ENCODE measurements at places on chromosomes 13 and 19. TPM values are rescaled to one million over a fixed set of nuclear protein-coding genes. Genes with fewer than 3 reads are reported as not detected.
A peak's percentile ranks its signal among the peaks of the same experiment; 100 is the strongest.

The UFM1 gene
- polyA plus RNA-seq = 50.4 TPM

GRCh38 chr19:3065675-3066357 is 3.5 kb upstream of the TLE5 start:
- DNase-seq = no peak

DNA sequence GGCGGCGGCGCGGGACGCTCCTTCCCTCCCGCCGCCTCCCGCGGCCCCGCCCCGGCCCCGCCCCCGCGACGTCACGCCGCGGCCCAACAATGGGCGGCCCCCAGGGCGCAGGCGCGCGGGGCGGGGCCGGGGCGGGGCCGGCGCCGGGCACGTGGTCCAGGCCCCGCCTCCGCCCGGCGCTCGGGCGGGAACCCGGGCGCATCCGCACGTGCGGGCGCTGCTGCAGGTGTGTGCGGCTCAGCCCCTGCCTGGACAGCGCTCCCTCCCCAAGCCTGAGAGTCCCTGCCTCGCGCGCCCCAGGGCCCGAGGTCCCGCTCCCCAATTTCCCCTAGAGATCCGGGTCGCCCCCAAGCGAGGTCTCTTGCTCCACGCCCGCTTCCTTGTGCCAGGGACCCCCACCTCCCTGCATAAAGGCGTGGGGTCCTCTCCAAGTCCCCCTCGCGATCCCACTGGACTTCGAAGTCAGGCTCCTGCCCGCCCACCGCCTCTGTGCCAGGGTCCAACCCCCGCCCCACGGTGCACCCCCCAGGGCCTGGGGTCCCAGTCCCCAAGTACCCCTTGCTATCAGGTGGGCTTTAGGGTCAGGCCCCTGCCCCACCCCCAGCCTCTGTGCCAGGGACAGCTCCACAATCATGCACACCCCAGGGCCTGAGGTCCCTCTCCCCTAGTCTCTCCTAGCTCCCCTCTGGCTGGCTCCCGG is at the start of gene MEX3D:
Gene MEX3D, minus strand, starts transcription at position 6 of the 700 bp plus-strand sequence. CDS start 267 bp downstream, outside the sequence.
- peak; percentile 47 for DNase-seq

DNA sequence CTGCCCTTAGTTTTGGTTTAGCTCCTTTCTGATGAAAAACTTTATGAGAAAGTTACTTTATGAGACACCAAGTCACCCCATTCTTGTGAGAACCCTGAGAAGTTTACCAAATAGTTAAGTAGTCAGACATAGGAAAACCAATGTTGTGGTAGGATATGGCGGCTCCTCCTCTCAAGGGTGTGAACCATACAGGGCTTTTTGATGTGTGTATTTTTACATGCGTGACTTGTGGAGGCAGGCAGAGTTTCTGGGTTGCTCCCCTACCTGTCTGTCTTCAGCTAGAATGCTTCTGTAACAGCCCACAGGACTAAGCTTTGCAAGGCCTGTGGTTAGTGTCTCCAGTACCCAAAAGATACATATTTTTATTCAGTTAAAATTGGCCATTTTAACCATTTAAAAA is 18.3 kb downstream of the UBAC2 start:
- no peak for DNase-seq

The CFAP97D2 gene
- 0.34 TPM for polyA plus RNA-seq

- no peak for DNase-seq
These were observed 99.3 kb downstream of the EPSTI1 start for GRCh38 chr13:42892760-42893159.

- DNase-seq = no peak
These were observed 43.4 kb upstream of the MEDAG start for GRCh38 chr13:30862707-30863106.

DNA sequence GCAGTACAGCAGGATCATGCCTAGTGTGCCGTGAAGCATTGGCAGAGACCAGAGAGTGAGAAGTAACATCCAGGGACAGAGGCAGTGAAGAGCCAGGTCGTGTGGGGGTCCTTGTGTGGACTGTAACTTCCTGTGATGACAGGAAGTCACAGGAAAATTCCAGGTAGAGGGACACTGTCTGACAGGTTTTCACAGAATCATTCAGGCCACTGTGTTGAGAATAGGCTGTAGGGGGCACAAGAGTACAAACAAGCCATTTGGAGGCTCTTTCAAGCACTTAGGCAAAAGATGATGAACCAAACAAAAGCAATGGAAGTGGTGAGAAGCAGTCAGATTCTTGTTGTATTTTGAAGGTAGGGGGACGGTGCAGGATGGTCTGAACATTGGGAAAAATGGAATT is 46.4 kb downstream of the N4BP2L1 start:
- peak; percentile 42 for DNase-seq

DNA sequence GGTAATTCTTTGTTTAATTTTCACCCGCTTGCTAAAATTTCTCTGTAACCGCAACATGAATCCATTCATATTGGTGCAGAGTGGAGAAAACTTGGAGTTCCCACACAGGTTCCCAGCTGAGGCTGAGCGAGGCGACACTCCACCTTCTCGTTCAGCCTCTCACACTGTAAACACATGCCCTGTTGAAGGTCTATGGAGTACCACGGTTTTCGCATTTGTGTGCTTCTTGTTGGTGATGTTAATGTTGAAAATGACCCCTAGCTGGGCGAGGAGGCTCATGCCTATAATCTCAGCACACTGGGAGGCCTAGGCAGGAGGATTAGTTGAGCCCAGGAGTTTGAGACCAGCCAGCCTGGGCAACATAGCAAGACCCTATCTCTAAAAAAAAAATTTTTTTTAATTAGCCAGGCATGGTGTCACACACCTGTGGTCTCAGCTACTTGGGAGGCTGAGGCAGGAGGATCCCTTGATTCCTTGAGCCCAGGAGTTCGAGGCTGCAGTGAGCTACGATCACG is 67.2 kb downstream of the ARHGEF18 start:
- no peak for DNase-seq

GRCh38 chr13:37375724-37376123 is 222.8 kb downstream of the POSTN start:
- no peak for DNase-seq

The LNX2 gene
- 9.4 TPM for polyA plus RNA-seq

DNA sequence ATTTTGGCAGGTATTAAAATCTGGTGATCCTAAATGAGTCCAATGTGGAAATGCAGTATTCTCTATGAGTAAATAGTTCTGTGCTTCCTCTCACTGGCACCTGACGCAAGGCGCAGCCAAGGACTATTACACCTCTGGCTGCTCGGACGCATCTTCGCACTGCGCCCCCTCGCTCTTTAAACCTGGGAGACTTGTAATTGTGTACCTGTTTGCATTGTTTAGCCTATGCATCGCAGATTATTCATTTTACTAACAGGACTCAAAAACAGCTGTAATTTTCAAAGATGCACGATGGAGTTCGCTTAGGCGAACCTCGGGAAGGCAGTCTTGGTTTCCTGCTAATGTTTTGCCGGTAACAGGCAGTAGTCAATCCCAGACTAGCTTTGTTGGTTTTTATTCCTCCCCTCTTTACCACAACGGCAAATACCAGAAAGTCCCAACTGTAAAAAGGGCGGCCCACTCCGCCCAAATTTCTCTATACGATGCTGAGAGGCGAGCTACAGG is 113.2 kb downstream of the KCNRG start:
- DNase-seq = no peak

The IZUMO2 gene
- not detected for polyA plus RNA-seq

DNA sequence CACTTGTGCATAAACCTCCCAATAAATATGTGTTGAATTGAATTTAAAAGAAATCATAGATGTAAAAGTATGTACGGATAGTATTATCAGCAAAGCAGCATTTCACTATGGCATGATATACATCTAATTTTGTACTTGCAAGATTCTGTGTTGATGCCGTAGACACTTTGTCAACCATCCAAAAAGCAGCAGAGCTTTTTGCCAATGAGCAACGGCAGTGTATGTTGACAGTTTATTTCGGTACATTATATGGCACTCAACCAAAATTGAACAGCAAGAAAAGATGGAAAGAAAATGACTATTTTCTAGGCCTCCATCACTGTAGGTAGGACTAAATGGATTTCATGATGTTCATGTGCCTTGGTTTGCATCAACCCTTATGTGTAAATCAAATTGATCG is 543.7 kb downstream of the DACH1 start:
- no peak for DNase-seq

The GJB6 gene
- 22.9 TPM for polyA plus RNA-seq

GRCh38 chr13:49567491-49567890 is 17.9 kb downstream of the RCBTB1 start:
- no peak for DNase-seq

- DNase-seq = no peak
These were observed 2.1 kb upstream of the TUBA3C start for GRCh38 chr13:19183676-19184075.

DNA sequence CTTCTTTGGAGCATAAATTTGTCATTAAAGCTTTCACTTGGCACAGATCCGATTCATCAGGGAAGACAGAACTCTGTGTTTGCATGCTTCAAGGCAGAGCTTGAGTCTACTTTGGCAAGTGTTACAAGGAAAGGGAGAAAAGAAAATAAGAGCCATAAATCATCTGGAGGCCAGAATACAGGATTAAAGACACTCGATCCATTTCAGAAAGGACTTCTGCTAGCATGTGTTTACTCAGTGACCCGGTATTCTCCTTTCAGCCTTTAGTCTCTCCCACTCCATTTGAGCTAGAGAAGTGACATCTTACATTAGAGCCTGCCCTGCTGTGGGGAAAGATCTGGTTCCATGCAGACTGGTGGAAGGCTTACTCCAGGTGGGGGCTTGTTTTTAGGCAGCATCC is 306.4 kb downstream of the KLF5 start:
- no peak for DNase-seq

- no peak for DNase-seq
These were observed 10.4 kb downstream of the KL start for GRCh38 chr13:33026489-33027152.

DNA sequence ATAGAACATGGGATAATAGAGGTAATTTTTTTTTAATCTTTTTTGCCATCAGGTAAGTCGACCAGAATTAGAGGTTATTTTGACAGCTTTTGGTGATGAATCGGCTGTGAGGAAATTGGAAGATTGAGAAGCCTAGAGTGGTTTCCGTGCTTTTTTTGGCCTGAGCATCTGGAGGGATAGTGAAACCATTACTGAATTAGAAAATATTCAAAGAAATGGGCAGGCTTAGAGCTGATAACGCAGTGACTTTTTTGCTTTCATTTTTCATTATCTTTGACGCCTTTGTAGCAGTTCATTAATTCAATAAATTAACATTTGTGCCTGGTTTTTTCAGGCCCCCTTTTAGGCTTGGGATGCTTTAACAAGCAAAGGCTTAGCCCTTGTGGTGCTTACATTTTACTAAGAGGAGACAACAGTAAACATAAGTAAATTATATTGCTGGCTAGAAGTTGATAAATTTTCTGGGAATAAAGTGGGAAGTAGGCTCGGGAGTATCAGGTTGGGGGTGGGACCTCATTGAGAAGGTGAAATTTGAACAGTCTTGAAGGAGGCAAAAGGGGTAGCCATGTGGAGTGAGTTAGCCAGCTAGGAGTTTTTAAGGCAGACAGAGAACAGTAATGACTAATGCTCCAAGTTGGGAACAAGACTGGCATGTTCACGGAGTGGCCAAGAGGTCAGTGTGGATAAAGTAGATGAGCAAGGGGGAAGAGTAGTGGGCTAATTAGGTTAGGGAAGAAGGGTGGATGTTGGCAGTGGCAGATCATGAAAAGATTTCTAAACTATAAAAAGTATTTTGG is 36.5 kb downstream of the GTF2F2 start:
- no peak for DNase-seq

- DNase-seq = no peak
These were observed 94.6 kb downstream of the DACH1 start for GRCh38 chr13:71772361-71772760.

- no peak for DNase-seq
These were observed 217.3 kb downstream of the LHFPL6 start for GRCh38 chr13:39385621-39386231.

GRCh38 chr13:25847635-25848626 is 203.9 kb downstream of the SHISA2 start:
- DNase-seq = no peak

GRCh38 chr13:62799038-62799535 is 1383.4 kb upstream of the PCDH20 start:
- no peak for DNase-seq

The ZNF541 gene
- 0.39 TPM for polyA plus RNA-seq

GRCh38 chr19:43562698-43563241 is 12.6 kb downstream of the XRCC1 start:
- peak; percentile 48 for DNase-seq

The ZIC2 gene
- polyA plus RNA-seq = 0.30 TPM

The TMEM145 gene
- polyA plus RNA-seq = 0.78 TPM

DNA sequence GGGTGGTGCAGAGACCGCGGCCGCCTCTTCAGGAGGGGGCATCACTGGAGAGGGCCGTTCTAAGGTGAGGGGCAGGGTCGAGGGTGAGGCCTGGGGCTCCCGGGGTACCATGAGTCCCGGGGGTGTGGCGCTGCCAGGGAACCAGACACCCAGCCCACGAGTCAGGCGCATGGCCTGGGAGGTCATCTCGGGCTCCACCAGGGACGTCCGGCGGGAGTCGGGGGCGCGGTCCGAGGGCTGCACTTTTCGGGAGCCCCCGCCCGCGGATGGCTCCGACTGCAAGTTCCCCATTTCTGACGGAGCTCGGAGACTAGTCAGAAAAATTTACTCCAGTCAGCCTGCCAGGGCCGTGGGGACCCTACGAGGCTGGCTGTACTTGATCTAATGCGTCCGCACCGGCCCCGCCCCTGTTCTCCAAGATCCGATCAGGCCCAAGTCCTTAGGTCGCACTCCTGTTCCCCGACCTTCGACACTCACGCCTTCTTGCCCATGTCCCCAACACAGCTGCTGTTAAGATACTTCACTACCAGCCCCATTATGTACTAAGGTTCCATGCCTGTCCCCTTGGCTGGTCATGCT is 774 bp downstream of the GGN start:
- no peak for DNase-seq

- no peak for DNase-seq
These were observed 43.9 kb upstream of the FRY start for GRCh38 chr13:31987535-31988170.

The ZIK1 gene
- polyA plus RNA-seq = 6.0 TPM

DNA sequence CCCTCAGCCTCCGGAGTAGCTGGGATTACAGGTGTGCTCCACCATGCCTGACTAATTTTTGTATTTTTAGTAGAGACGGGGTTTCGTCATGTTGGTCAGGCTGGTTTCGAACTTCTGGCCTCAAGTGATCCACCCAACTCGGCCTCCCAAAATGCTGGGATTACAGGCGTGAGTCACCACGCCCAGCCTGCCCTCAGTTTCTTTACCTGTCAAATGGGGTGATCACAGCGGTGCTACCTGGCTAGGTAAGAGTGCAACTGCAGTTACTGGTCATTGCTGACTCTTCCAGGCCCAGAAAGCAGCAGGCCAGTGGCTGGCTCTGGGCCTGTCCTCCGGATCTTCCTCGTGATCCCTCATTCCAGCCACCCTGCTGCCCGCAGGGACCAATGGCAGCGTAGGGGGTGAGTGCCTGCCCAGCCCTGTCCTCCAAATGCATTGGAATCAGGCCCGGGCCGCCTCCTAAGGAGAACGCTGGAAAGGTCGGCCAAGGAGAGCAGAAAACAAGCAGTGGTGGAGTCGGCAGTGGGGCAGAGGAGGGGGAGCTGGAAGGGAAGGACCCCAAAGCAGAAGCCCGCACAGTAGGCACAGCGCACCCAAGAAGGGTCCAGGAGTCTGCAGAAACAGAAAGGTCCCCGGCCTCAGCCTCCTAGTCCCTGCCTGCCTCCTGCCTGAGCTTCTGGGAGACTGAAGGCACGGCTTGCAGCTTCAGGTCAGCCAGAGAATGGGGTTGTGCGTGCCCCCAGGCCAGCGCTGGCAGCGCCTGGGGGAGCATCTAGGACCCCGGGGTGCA is 1.8 kb upstream of the SLC27A1 start:
- no peak for DNase-seq

The MCOLN1 gene
- polyA plus RNA-seq = 41.0 TPM

The NAXD gene
- polyA plus RNA-seq = 50.4 TPM

The SPRY2 gene
- polyA plus RNA-seq = 21.6 TPM

The LILRB1 gene
- polyA plus RNA-seq = 5.8 TPM

- no peak for DNase-seq
These were observed 2.6 kb downstream of the ANGPTL8 start for GRCh38 chr19:11242025-11242424.

The ZNF296 gene
- polyA plus RNA-seq = 2.9 TPM

Measured in thymus (tissue), 14 donors.